ENCODE measurements at places on chromosomes 2 and 18.

GRCh38 chr18:57959278-57959677, 84.7 kb upstream of the NEDD4L start:
- DNase-seq, result no peak

DNA sequence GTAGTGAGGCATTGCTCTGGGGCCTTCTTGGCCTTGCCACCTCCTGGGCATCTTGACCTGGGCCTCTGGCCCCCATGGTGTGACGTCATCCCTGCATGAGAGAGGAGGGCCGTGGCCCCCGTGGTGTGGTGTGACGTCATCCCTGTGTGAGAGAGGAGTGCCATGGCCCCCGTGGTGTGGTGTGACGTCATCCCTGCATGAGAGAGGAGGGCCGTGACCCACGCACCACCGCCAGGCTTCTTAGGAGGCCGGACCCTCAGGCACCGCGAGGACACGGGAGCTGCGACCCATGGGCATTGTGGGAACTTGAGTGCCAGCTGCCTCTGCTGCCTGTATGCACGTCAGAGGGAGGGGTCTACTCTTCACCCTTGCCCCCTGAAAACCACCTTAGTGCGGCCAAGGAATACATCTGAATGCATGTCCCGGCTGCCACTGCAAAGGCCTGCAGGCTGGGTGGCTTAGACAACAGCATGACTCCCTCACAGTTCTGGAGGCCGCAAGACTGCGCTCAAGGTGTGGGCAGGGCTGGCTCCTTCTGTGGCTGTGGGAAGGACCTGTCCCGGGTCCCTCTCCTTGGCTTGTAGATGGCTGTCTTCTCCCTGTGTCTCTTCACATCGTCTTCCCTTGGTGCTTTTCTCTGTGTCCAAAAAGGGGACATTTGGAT, 20.8 kb upstream of the OTOS start:
- DNase-seq, result no peak

GRCh38 chr2:83860320-83860719, 598.8 kb downstream of the SUCLG1 start:
- no peak for DNase-seq

GRCh38 chr2:28447086-28447485, 48.8 kb upstream of the PLB1 start:
- no peak for DNase-seq

DNA sequence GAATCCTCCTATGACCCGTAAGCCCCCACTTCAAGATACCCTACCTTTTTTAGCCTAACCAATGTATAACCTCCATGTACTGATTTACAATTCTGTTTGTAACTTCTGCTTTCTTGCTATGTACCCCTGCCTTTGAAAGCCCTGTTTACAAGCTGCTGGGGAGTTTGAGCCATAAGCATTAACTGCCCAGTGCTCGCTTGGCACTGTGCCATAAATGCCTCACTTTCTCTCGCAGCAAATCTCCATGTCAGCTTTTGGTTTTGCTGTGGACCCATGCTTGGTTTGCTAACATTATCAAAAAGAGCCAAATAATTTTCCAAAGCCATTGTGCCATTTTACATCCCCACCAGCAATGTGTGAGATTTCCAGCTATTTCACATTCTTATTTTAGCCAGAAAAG, 51.8 kb downstream of the TEX51 start:
- DNase-seq, result no peak

DNA sequence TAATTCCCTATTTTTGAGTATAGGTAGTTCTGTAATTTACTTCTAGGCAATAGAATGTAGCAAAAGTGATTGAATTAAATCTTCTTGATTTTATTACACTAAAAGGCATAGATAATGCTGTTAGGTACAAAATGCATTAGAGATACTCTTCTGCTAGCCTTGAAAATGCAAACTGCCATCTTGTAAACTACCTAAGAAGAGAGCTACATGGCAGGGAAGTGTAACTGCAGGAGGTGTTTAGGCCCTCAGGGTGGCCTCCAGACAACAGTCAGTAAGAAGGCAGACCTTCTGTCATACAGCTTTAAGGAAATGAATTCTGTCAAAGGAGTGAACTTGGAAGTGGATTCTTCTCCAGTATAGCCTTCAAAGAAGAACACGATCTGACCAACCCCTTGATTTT, 1396.8 kb upstream of the SLC39A10 start:
- DNase-seq, result no peak

DNA sequence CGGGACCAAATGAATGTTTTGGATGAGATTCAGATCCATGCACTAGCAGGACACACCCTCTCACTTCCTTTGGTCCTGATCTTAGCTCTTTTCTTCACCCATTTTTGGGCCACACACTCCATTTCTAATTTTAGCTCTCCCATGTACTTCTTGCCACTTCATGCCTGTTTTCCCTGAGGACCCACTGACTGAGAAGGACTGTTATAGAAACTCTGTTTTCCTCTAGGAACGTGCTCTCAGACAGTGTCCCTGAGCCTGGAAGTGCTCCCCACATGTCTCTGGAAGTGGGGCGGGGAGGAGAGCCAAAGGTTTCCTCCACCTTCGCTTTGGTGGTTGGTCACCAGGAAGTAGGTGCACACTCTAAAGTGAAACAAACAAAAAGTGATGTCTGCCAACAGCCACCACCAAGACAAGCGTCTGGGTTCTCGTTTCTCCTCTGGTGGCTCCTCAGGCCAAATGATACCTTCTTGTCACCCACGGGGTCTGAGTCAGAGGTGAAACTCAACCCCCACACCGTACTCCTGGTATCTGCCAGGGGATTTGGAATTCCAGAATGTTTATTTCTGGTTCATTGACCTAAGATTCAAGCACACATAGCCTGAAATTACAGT, 74.7 kb downstream of the MERTK start:
- no peak for DNase-seq

- no peak for DNase-seq
Observed at GRCh38 chr2:38636069-38636468, 29.8 kb upstream of the GALM start.

DNA sequence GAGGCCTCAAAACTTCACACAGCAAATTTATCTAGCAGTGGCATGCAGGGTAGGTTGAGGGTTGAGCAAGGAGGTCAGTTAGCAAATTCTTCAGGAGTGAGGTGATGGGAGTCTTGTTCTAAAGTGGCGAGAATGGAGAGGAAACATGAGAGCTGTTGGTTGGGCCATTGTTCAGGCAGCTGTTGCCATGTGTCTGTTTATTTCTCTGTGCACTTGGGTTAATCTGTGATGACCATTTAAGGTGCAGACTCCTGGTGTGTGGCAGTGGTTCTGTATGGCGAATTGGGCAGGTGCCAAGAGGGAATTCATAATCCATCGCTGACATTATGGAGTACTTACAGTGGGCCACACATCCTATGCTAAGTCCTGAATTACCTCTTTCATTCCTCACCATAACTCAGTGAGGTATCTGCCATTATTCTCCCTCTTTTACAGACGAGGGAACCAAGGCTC, 30.4 kb downstream of the TMEM178A start:
- no peak for DNase-seq

DNA sequence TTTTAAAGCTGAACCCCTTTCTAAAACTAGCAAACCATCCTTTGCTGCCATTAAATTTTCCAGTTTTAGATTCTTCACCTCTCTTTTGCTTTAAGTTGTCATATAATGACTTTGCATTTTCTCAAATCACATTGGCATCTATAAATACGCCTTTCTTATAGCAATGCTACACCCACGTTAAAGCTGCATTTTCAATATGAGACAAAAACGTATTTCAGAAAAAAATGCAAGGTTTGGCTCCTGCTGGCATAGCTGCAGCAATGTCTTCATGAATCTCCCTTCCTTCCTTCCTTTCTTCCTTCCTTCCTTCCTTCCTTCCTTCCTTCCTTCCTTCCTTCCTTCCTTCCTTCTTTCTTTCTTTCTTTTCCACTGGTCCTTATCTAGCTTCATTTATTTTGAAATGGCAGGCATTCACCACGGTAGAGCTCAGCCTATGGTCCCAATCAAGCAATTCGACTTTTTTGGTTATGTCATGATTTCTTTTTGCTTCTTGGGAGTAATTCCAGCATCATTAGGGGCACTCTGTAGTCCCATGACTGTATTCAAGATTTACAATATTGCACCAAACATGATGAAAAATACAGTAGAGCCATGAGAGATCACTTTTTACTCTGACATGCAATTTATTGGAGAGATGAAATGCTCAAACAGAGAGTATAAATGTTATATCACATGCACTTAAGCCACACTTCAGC, 8.8 kb upstream of the UGT1A10 start:
- no peak for DNase-seq

DNA sequence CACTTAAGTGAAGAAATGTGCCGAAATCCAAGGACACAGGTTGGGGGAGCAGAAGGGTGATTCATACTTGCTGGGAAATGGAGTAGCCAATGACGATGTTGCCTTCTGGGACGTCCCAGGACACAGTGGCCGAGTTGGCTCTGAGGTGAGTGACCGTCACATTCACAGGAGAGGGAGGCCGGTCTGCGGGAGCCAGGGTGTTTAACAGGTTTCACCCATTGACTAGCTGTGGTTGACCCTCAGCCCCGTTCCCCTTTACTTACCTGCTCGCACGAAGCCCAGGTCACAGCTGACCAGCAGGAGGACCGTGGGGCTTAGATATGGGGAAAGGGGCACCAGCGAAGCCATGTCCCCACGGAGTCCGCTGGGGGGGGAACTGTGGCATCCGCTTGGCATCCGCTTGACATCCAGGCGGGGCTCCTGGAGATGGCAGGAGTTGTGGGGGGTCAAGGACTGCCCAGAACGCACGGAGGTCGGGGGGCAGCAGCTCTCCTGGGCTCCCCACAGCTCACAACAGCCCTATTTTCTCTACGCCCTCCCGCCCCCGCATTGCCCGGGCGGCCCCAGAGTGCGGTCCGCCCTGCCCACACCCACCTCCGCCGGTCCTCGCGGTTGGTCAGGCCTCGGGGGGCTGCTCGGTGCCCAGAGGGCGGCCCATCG, 586 bp downstream of the FNDC4 start:
- no peak for DNase-seq

- no peak for DNase-seq
Observed at GRCh38 chr2:176818076-176818475, 394.5 kb upstream of the HNRNPA3 start.

DNA sequence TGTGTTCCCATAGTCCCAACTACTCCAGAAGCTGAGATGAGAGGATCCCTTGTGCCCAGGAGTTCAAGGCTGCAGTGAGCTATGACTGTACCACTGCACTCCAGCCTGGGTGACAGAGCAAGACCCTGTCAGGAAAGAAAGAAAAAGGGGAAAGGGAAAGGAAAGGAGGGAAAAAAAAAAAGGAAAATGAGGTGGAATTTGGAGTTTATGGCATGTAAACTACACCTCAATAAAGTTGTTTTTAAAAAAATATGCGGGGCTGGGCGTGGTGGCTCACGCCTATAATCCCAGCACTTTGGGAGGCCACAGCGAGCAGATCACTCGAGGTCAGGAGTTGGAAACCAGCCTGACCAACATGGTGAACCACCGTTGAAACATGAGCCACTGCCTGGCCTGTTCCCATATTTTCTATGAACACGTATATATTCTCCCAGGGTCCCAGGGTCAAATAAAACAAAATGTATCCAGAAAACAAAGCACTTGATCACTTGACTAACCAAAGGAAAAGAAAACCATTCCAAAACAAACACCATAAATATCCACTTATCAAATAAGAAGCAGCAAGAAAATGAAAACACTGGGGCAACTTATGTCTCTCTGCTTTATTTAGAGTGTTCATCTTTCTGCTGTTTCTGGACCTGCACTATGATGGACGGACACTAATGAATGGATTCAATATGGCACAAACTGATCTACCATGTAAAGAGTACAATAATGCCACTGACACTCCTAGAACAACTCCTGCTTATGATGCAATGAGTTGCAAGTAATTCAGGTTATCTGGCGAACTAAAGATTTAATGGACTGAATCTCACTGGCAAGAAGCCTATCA, 56.8 kb downstream of the ASXL2 start:
- DNase-seq, result no peak

- no peak for DNase-seq
Observed at GRCh38 chr2:37167636-37168180, 10.9 kb upstream of the EIF2AK2 start.

DNA sequence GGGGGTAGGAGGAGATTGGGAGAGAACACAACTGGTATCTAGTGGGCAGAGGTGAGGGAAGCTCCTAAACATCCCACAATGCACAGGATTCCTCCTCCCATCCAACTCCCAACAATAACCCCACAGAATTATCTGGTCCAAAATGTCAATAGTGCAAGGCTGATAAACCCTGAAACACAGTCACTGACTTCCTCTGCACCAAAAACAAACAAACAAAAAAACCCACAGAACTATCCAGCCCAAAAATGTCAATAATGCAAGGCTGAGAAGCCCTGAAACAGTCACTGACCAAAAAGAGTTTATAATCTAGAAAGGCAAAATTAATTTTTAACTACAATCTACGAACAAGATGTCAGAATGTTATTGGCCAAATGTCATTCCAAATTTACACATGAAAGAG, 9.8 kb downstream of the TMX3 start:
- DNase-seq, result no peak

DNA sequence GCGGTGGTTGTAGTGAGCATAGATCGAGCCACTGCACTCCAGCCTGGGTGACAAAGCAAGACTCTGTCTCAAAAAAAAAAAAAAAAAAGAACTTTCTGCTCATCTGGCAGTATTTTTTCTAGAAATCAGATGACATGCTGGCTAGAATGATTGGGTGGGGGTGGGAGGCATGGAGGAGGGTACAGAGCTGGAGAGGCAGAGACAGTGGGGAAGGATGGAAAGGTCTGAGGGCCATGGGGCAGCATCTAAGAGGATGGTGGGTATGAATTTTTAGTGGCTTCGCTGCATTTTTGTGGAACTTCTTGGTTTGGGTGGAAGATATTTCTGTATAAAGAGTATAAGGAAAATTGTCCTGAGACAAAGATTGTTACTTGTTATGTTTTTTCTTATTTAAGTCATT, 23.3 kb downstream of the ARMC9 start:
- DNase-seq, result no peak

DNA sequence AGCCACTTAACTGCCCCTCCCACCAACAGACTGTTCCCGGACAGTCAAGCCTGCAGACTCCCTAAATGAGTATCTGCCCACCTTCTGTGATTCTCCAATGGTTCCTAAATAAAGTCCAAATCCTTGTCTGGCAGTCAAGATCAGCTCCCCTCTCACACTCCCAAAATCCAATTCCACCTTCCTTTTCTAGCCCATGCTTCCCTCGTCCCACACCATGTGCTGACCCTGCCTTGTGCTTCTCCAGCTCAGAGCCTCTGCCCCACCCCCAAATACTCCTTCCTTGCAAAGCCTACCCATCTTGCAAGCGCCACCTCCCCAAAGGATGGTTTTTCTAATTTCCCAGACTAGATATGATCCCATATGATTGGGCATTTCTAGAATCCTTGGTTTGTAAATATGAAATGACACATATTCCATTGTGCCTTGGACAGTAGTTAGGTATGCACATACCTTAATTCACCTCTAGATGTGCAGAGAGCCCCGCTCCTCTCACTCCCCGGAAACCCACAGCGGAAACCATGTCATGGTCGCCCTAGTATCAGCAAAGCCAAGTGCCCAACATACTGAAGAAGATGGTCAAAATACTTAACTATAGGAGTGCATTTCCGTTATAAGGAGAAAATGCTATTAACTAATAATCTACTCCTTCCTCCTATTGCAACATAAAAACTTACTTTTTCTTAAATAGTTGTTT, 97.2 kb downstream of the KCTD1 start:
- DNase-seq, result no peak

Measured in stimulated activated CD8-positive, alpha-beta memory T cell treated with anti-CD3 and anti-CD28 coated beads, Interleukin-2, amount 100 ng/mL, for 48 hours (primary cell).